T-helper 17 cell (primary cell): ENCODE measurements at places on chromosomes 2 and 18. TPM values are rescaled to one million over a fixed set of nuclear protein-coding genes. Genes with fewer than 3 reads are reported as not detected.

GRCh38 chr2:239939736-239940483 lies 85.2 kb downstream of the NDUFA10 start:
- H3K36me3 ChIP-seq: peaks cover 2% of the 10 kb centered on the region
- no peaks in the 10 kb centered on the region for H3K27me3 ChIP-seq
- peak; percentile 5 for DNase-seq
- no peak overlapping the region for H3K27ac ChIP-seq
- H3K4me1 ChIP-seq: peaks cover 7% of the 10 kb centered on the region
- no peak overlapping the region for H3K4me3 ChIP-seq

GRCh38 chr2:69018678-69019095 lies 5.7 kb downstream of the ANTXR1 start:
- H3K4me1 ChIP-seq: peaks cover 7% of the 10 kb centered on the region
- no peak overlapping the region for H3K4me3 ChIP-seq
- no peak overlapping the region for H3K27ac ChIP-seq
- H3K36me3 ChIP-seq: no peaks in the 10 kb centered on the region

- peaks cover 3% of the 10 kb centered on the region for H3K36me3 ChIP-seq
- no peak for DNase-seq
- H3K27ac ChIP-seq: no peak overlapping the region
- no peak overlapping the region for H3K4me3 ChIP-seq
Measured at GRCh38 chr18:36692371-36692770, 136.4 kb downstream of the TPGS2 start.

DNA sequence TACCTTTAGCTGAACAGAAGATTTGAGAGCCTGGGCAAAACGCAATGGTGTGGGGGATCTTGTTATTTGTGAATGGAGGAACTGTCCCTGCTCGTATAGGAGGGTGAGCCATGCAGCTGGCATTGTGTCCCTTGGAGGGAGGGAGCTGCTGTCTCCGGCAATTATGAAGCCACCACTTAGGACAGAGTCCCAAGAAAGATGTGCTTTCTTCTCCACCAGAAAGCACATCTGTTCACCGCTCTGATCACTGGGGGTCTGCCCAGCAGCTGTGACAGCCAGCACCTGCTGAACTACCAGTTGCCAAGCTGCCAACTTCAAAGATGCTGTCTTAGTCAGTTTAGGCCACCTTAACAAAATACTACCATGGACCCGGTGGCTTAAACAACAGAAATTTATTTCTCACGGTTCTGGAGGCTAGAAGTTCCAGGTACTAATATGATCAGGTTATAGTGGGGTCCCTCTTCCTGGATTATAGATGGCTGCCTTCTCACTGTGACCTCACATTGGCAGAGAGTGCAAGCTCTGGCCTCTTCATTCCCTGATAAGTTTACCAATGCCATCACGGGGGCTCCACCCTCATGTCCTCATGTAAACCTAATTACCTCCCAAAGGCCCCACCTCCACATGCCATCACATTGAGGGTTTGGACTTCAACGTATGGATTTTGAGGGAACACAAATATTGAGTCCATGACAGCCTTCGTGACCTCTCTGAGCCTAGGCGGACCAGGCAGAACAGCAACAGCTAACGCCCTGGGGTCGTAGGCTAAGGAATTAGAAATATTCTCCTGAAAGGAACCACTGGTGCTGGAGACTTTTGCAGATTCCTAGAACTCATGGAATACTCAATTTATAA lies 148.3 kb downstream of the RHBDD1 start:
- H3K27ac ChIP-seq: no peak overlapping the region
- no peak for DNase-seq
- peaks cover 16% of the 10 kb centered on the region for H3K4me1 ChIP-seq
- no peak overlapping the region for H3K4me3 ChIP-seq

HNMT gene
- total RNA-seq: 0.60 TPM

TUBB8B gene
- not detected for total RNA-seq

DSC2 gene
- total RNA-seq: 0.05 TPM
